ENCODE measurements at places on chromosomes 16 and 17.

GRCh38 chr17:77332981-77333685, 192.4 kb downstream of the SEC14L1 start:
- DNase-seq: no peak

GRCh38 chr17:40560592-40561293, 4.5 kb downstream of the CCR7 start:
- no peak for DNase-seq

DNA sequence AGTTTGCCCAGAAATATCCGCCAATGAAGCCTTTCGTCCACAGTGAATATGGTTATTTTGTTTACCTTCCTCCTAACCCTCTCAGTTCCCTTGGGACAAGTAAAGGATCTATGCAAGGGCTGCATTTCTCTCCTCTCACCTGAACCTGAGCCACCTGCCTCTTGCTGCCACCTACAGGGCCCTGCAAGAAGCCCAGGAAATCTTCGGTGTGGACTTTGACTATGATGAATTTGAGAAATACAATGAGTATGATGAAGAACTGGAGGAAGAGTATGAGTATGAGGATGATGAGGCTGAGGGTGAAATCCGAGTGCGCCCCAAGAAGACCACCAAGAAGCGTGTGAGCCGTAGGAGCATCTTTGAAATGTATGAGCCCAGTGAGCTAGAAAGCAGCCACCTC, 14.0 kb downstream of the SUPT6H start:
- DNase-seq: no peak

DNA sequence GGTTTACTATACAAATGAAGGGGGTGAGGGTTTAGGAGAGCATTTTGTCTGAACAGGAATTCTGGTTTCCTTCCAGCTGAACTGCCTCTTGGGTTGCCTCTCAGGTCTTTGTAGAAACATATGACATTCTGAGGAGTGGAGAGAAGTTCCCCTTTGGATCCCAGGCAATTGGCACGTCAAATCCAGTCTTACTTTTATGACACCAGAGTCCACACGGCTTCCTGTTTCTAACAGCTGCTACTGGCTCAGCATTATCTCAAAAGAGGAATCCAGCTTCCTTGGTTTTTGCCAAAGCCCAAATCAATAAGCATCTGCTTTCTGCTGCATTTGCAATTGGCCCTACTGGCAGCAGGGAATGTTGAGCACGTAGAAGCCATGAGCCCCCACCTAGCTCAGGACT, 97.6 kb upstream of the FAM20A start:
- DNase-seq: no peak

GRCh38 chr16:50490828-50491227, 57.4 kb upstream of the NKD1 start:
- no peak for DNase-seq

Data from endothelial cell of umbilical vein (primary cell).